ENCODE measurements at places on chromosomes 3 and 15.

GRCh38 chr3:197394464-197395321 is 96.3 kb upstream of the DLG1 start:
- DNase-seq = no peak

DNA sequence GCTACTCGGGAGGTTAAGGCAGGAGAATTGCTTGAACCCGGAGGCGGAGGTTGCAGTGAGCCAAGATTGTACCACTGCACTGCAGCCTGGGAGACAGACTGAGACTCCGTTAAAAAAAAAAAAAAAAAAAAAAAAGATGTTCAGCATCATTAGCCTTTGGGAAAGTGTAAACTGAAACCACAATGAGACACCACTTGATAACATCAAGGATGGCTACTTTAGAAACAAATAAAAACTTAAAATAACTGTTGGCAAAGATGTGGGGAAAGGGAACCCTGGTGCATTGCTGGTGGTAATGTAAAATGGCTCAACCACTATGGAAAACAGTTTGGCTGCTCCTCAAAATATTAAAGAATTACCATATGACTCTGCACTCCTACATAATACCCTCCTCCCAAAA is 1.9 kb downstream of the LEO1 start:
- DNase-seq = no peak

GRCh38 chr3:122350814-122351418 is 25.9 kb downstream of the CSTA start:
- peak; percentile 5 for DNase-seq

- peak; percentile 91 for DNase-seq
Measured at GRCh38 chr15:101528917-101529299, 39.4 kb upstream of the PCSK6 start.

DNA sequence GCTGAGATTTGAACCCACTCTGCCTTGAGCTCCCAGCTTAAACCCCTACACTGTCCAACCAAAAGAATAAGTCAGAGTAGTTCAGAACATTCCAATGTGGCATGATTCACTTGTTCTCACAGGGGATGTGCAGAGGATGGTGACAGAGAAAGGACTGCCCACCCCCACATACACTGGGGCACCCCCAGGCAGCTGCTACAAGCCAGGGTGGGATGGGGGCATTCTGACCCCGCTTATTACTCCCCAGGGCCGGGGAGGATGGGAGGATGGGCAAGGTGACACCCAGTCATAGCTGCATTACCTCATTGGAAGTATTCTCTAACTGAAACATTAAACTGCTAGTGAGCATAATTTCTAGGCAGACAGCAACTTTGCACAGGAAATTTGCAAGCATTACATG is 126.0 kb upstream of the PRR20G start:
- no peak for DNase-seq

Measured in esophagus muscularis mucosa (tissue), 4 donors.